ENCODE measurements at places on chromosomes 12 and 14. TPM values are rescaled to one million over a fixed set of nuclear protein-coding genes. Genes with fewer than 3 reads are reported as not detected.

DNA sequence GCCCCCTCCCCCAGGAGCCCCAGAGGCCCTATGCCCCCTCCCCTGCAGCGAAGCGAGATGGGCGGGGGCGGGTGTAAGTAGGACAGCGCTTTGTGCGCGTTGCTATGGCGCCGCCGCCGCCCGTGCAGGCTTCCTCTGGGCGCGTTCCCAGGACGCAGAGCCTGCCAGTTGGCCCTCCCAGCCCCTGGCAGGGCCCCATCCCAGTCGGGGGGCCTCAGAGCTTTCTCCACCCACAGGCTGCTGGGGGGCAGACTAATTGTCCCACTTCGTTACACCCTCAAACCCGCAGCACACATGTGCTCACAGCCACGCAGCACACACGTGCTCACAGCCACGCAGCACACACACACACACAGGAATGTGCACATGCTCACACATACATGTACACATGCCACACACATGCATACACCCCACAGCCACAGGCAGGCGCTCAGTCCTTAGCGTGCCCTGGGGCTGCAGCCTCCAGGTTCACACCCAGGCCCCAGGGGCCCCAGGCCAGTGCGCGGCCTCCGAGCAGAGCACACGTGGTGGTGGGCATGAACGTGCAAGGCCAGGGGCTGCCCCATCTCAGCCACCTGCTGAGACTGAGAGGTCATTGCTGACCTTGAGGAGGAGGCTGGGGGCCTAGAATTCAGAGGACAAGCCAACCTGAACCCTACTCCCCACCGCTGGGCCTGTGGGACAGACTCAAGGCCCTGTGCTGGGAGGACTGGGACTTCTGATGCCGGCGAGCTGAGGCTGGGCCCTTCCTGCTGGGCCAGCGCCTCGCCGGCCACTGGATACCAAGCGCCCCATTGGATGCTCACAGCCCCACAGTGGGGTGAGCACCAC is 15.6 kb downstream of the TRMT61A start:
- no peak overlapping the region for H3K4me3 ChIP-seq
- DNase-seq = no peak
- no peaks in the 10 kb centered on the region for H3K36me3 ChIP-seq

DNA sequence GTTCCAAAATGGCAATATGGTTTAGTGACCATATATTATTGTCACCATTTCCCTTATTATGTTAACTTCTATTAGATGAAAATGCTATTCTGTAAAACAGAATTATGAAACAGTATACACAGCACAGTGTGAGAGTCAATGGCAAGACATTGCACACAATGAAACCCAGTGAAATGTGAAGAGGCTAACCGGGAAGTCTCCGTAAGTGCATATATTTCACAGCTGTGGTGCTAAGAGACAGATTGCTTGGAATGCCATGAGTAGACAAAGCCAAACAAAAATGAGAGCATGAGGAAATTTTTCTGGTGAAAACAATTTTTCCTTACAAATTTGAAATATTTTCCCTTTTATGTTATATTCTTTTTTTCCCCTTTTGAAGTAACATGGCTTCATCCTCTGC is 49.4 kb downstream of the DYRK2 start:
- H3K4me1 ChIP-seq = peaks cover 93% of the 10 kb centered on the region
- no peak for DNase-seq
- H3K36me3 ChIP-seq = no peaks in the 10 kb centered on the region
- peak overlapping the region; percentile 61 for H3K4me3 ChIP-seq

DNA sequence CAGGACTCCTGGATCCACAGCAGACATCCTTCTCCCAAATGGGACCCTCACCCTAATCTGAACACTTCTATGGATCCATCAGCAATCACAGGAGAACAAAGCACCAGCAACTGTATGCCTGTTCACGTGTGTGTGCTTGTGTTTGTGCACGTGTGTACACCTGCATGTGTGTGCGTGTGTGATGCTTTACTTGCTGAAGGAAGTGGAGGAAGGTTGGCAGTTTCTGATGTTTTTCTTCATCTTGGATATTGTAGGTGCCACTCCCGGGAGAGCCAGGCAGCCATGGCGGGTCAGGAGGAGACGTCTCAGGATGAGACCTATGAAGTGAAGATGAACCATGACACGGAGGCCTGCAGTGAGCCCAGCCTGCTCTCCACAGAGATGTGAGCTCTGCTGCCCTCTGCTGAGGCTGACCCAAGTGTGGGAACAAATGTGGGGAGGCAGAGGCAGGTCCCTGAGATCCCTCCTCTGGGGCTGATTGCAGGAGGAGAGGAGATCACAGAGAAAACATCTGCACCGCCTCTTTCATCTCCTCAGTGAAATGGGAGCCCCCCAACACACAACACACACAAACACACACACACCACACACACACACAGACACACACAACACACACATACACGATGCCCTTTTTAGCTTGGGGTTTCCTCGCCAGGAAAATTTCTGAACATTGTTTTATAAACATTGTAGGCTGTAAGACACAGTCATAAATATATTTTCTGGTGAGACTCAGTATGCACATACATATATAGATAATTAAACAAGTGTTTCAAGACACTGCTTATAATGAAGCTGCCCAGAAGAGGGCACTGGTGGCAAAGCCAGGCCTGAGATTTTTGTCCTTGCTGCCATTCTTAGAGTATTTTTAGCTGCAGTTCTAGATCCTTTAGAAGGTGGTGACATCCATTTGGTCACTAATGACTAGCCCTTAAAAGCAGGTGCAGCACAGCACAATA is 112.2 kb upstream of the FKBP4 start:
- no peaks in the 10 kb centered on the region for H3K27me3 ChIP-seq
- peaks cover 7% of the 10 kb centered on the region for H3K4me1 ChIP-seq
- DNase-seq = peak; percentile 74
- H3K27ac ChIP-seq = no peak overlapping the region
- H3K36me3 ChIP-seq = no peaks in the 10 kb centered on the region

DNA sequence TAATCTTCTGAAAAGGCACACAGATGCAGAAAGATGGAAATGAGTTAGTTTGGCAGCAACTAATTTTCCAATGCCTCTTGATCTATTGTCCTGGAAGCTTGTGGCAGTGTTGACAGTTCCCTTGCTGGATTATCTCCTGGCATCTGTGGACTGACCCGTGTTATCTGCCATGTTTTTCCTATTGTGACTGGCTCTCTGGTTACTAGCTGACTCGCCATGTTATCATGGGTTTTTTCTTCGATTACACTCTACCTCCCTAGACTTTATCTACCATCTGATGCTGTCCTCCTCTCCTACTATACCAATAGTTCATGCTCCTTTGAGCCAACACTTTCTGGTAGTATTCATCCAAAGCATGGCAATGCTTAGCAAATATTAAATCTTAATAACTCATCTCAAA is 63.3 kb upstream of the FLRT2 start:
- H3K27me3 ChIP-seq = no peaks in the 10 kb centered on the region
- no peaks in the 10 kb centered on the region for H3K4me1 ChIP-seq
- H3K4me3 ChIP-seq = no peak overlapping the region
- no peaks in the 10 kb centered on the region for H3K36me3 ChIP-seq
- no peak for DNase-seq

GRCh38 chr12:22874151-22874550 is 249.2 kb downstream of the ETNK1 start:
- no peak overlapping the region for H3K4me3 ChIP-seq
- no peaks in the 10 kb centered on the region for H3K27me3 ChIP-seq
- no peaks in the 10 kb centered on the region for H3K4me1 ChIP-seq

DNA sequence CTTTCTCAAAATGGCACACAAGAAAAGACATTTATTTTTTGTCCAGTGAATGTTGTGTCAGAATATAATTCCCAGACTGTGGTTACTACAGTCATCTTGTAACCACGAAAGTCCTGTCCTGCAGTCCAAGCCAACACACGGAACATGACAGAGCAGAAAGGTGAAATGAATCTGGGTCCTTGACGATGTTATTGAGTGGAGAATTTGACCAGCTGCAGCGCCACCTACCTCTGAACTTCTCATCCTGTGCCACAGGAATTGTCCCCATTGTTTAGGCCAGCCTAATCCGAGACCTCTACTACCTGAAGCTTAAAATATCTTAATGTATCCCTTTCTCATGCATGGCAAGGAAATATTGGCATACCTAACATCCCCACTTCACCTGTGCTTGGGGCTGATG is 64.1 kb upstream of the OTX2 start:
- H3K27me3 ChIP-seq = no peaks in the 10 kb centered on the region
- DNase-seq = peak; percentile 82
- no peaks in the 10 kb centered on the region for H3K4me1 ChIP-seq

DNA sequence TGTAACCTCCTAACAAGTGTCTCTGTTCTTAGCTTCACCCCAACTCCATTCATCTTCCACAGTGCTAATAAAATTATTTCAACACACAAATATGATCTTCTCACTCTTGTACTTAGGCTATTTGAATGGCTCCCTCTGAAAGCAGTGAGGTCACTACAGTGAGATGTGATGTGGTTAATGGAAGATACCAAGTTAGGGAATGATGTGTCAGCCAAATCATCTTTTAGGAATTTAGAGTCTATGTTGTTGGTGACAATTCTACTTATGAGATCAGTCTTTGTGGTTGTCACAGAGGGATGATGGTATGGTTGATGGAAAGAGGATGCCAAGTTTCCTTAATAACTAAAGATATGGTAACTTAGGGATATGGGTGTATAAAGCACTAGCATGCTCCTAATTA is 57.6 kb downstream of the POLR3B start:
- no peaks in the 10 kb centered on the region for H3K27me3 ChIP-seq
- H3K4me1 ChIP-seq = no peaks in the 10 kb centered on the region
- H3K27ac ChIP-seq = no peak overlapping the region
- no peak for DNase-seq
- peaks cover 28% of the 10 kb centered on the region for H3K36me3 ChIP-seq

RNASE11 gene
- total RNA-seq = not detected

ANO2 gene
- not detected for total RNA-seq

TAS2R19 gene
- 16.4 TPM for total RNA-seq

FAM181A gene
- total RNA-seq = not detected

KLHDC2 gene
- 167 TPM for total RNA-seq

KRT5 gene
- not detected for total RNA-seq

HOXC11 gene
- total RNA-seq = not detected

SLC25A3 gene
- 478 TPM for total RNA-seq

SIX6 gene
- not detected for total RNA-seq

Measured in Karpas-422 (cell line).